ENCODE measurements at places on chromosomes 7 and 10.

GRCh38 chr7:50598460-50599343 lies 33.5 kb upstream of the DDC start:
- DNase-seq, result no peak

- peak; percentile 57 for DNase-seq
These were observed 504 bp upstream of the BMPER start for GRCh38 chr7:33904681-33905388.

GRCh38 chr7:125636320-125636962 lies 706.8 kb upstream of the POT1 start:
- no peak for DNase-seq

DNA sequence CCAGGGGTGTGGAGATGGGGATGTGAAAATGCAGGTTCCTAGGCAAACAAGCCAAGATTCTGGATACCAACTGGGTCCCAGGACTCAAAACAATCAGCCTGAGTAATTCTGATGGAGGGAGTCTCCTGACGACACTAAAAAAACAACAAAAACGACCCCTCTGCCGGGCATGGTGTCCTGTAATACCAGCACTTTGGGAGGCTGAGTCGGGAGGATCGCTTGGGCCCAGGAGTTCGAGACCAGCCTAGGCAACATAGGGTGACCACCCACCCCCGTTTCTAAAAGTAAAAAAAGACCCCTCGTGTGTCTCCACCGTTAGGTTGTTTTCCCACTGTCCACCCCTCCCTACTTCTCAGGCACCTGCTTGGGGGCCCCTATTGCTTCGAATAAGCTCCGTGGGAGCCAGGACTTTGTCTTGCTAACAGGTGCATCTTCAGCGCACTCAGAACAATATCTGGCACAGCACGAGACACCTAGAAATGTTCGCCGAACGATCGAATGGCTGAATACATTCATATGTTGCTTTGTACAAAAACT lies 743 bp upstream of the NRF1 start:
- DNase-seq, result no peak

GRCh38 chr10:92122941-92123450 lies 167.9 kb downstream of the CPEB3 start:
- no peak for DNase-seq

DNA sequence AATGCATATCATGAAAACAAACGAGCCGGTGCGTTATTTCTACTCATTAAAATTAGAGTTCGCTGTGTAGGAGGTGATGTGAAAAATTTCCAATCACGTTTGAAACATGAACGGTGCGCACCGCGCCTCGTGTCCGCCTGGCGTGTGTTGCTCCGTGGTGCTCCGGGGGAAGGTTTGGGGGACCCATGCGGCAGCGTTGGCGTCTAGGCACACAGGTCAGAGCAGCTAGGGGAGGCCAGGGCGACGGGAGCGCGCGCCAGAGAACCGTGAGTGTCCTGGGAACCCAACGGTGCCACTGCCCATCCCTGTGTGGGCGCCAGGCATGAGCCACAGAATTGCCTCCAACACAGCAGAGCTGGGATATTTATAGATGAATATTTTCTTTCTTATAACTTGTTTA lies 70.6 kb upstream of the ADARB2 start:
- no peak for DNase-seq

GRCh38 chr10:60868946-60869345 lies 75.0 kb downstream of the RHOBTB1 start:
- no peak for DNase-seq

GRCh38 chr10:71761105-71761511 lies 12.2 kb downstream of the VSIR start:
- no peak for DNase-seq
